ENCODE measurements at places on chromosomes 11 and 22. TPM values are rescaled to one million over a fixed set of nuclear protein-coding genes. Genes with fewer than 3 reads are reported as not detected.

Gene CCDC134
- 17.4 TPM for total RNA-seq

Gene PATE4
- not detected for total RNA-seq

Gene UPB1
- total RNA-seq, result 0.85 TPM

Gene LGALS12
- total RNA-seq, result not detected

Gene CCDC117
- 32.9 TPM for total RNA-seq

Gene C11orf86
- not detected for total RNA-seq

Gene CHADL
- total RNA-seq, result not detected

Gene CARD18
- not detected for total RNA-seq

Gene THRSP
- total RNA-seq, result not detected

Gene TRIM48
- not detected for total RNA-seq

Gene OR4D5
- not detected for total RNA-seq

Gene VSTM5
- total RNA-seq, result not detected

Gene KBTBD3
- 6.5 TPM for total RNA-seq

Gene SLC16A8
- total RNA-seq, result not detected

Gene LRRC75B
- not detected for total RNA-seq

Gene VSIG10L2
- total RNA-seq, result not detected

Gene SHANK3
- total RNA-seq, result 0.07 TPM

Gene MPZL2
- total RNA-seq, result not detected

Gene MMP7
- total RNA-seq, result not detected

Gene BIRC3
- total RNA-seq, result 66.9 TPM

Gene INPPL1
- total RNA-seq, result 195 TPM

Gene NCF4
- 121 TPM for total RNA-seq

Gene MIAT
- total RNA-seq, result 5.2 TPM

Gene CLMP
- total RNA-seq, result not detected

Gene LRRC56
- total RNA-seq, result 1.5 TPM

Gene NXPE4
- total RNA-seq, result not detected

Gene AIFM3
- not detected for total RNA-seq

Gene IGLL5
- 364 TPM for total RNA-seq

Gene LGALS1
- total RNA-seq, result 57.3 TPM

Gene SMC1B
- total RNA-seq, result 0.08 TPM

Gene SLC15A3
- 43.9 TPM for total RNA-seq

Gene WNT11
- not detected for total RNA-seq

Gene SELENOM
- 1.8 TPM for total RNA-seq

Gene TMPRSS13
- total RNA-seq, result 1.1 TPM

Gene OR6A2
- 2.2 TPM for total RNA-seq

Gene ANKK1
- not detected for total RNA-seq

Gene TSSK2
- not detected for total RNA-seq

Gene PAMR1
- not detected for total RNA-seq

Gene OR2D2
- total RNA-seq, result 3.3 TPM

Gene LRRC55
- not detected for total RNA-seq

Gene FAM168A
- 23.9 TPM for total RNA-seq

Gene OR51I1
- not detected for total RNA-seq

Gene TRIM49
- total RNA-seq, result not detected

Gene LARGE2
- 1.3 TPM for total RNA-seq

Gene MRGPRX3
- not detected for total RNA-seq

Gene PLAAT5
- not detected for total RNA-seq

Gene C11orf65
- total RNA-seq, result 3.4 TPM

Gene PRAME
- not detected for total RNA-seq

Gene OR52M1
- total RNA-seq, result not detected

Gene CDC42BPG
- total RNA-seq, result 3.5 TPM

Gene CDK2AP2
- 83.9 TPM for total RNA-seq

Gene C2CD3
- 32.1 TPM for total RNA-seq

Gene NUP98
- total RNA-seq, result 112 TPM

Gene ARHGAP8
- not detected for total RNA-seq

Gene PIWIL4
- not detected for total RNA-seq

All from OCI-LY7 (cell line).